ENCODE measurements at places on chromosomes 3 and 15.

- DNase-seq, result no peak
Observed at GRCh38 chr3:128432301-128432970, 34.3 kb downstream of the DNAJB8 start.

- DNase-seq, result no peak
Observed at GRCh38 chr15:80110920-80111319, 41.9 kb upstream of the FAH start.

DNA sequence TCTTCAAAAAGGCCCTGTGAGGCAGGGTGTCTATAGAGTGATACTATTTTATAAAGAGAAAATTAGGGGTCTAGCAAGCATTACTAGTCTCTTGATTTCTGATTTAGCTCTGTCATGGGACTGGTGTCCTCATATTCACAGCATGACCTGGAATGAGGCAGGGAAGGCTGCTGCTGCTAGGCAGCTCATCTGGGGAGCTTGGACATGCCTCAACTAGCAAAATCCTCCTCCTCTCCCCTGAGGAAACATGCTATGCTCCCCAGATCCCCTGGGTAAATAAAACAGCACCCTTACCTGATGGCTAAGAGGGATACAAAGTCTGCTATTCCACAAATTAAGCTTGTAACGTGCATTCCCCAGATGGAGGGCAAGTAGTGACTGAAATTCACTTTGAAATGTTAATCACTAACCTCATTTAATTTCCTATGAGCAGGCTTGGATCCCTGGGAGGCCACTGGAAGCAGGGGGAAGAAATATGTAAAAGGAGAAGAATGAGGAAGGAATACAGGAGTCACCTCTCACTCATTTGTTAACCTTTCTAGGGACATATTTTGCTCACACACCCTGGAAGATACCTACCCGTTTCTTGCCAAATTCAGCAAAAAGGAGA, 709.4 kb downstream of the SQOR start:
- no peak for DNase-seq

- DNase-seq, result no peak
Observed at GRCh38 chr15:28133281-28133680, 34.2 kb upstream of the OCA2 start.

- peak; percentile 33 for DNase-seq
Observed at GRCh38 chr15:78212546-78213424, 21.6 kb downstream of the ACSBG1 start.

DNA sequence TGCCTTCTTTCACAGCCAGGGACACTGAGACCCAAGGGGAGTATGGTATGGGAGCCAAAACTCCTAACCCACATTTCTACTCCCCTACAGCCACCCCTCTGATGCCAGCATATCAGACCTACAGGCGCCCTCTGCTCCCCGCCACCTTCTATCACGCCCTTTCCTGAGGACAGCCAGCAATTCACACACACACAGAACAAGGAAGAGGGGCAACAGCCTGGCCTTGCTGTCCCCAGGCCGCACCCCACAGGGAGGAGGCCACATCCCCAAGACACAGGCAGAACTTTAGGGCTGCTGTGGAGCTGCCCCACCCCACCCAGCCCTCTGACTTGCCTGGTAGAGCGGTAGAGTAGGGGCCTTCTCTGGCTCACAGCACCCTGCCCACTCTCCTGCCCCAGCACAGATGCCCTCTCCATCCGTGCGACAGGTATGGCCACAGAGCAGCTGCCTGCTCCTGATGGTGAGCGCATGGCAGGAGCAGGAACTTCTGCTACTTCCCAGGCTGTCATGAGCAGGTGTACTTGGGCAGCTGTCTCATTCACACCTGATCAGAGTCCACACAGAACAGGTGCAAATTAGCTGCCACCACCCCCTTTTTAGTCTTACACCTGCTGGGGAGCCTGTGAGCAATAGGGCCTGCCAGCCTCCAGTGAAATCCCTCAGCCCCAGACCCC, 33.4 kb downstream of the CCDC33 start:
- no peak for DNase-seq

GRCh38 chr3:142053244-142053643, 96.1 kb downstream of the TFDP2 start:
- DNase-seq, result peak; percentile 42

- DNase-seq, result no peak
Observed at GRCh38 chr15:99019558-99020540, 12.3 kb upstream of the PGPEP1L start.

DNA sequence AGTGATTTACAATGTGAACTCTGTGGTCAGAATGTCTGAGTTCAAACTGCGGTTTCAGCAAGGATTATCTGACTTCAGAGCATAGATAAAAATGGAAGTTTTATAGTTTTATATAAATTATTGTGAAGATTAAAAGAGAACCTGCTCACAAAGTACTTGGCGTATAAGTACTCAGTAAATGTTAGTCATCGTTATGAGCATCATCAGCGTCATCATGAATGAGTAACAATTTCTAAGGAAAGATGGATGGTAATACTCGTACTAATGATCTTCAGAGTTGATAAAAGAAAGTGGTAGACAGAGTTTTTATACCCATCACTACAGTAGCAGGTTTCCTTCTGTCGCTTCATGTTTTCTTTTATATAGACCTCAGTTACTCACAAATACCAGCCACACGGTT, 341.8 kb downstream of the RAP2B start:
- no peak for DNase-seq

- no peak for DNase-seq
Observed at GRCh38 chr15:77386626-77387025, 33.3 kb downstream of the PEAK1 start.

DNA sequence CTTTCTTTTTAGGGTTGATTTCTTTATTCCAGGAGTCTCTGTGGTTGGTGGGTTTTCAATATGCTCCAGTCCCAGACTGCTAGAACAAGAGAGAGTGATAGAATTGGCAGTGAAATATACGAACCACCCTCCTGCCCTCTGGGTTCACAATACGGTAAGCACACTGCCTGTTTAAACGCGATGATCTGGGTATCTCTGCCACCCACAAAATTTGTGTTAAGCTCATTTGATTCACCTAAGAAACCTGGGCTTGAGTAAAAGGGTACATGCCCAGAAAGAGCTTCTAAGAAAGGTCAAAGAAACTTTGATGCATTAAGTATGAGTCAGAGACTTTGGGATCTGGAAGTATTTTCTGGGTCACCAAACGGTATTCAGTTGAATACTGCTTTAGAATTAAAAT, 29.8 kb downstream of the OXNAD1 start:
- DNase-seq, result no peak

- DNase-seq, result no peak
Observed at GRCh38 chr15:62046078-62046743, 14.0 kb downstream of the VPS13C start.

DNA sequence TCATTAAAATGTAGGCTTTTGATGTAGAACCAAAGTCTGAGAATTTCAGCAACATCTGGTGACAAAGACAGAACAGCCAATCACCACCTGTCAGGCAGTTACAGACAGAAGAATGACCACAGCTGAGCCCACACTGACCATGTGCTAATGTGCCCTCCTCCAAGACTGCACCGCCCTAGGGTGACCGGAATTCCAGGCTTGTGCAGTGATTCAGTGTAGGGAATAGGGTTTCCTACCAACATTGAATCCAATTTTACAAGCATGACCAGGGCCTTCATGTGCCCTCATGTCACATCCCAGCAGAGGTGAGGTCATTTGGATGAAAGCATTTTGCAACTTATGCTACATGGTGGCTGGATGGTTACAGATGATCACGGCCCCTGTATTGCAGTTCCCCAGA, 412.5 kb downstream of the SOX2 start:
- DNase-seq, result no peak

GRCh38 chr3:178099274-178099673, 437.0 kb upstream of the KCNMB2 start:
- no peak for DNase-seq

- peak; percentile 70 for DNase-seq
Observed at GRCh38 chr3:10263646-10264363, 15.5 kb downstream of the TATDN2 start.

DNA sequence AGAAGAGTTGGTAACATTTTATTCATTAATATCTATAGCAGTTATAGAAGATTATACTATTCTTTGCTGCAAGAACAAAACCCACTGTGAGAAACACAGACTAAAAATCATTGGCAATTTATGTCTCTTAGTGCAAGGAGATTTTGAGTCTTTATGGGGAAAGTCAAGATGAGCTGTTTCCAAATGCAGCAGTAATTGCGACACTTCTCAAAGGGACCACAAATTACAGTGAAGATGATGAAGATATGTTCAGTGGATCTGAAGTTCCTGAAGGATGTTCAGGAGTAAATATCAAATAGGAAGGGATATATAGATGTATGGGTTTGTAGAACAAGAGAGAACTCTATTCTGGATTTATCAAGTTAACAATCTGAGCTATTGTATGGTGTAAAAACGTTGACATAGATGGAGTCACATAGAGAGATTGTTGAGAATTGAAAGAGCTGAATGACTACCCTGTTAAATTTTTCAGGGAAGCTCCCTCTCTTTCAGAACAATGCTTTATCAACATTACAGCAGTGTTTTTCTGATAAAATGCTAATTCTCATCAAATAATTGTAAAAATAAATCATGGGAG, 71.8 kb downstream of the DTWD1 start:
- no peak for DNase-seq

GRCh38 chr3:84567796-84568195, 391.0 kb upstream of the CADM2 start:
- DNase-seq, result no peak

DNA sequence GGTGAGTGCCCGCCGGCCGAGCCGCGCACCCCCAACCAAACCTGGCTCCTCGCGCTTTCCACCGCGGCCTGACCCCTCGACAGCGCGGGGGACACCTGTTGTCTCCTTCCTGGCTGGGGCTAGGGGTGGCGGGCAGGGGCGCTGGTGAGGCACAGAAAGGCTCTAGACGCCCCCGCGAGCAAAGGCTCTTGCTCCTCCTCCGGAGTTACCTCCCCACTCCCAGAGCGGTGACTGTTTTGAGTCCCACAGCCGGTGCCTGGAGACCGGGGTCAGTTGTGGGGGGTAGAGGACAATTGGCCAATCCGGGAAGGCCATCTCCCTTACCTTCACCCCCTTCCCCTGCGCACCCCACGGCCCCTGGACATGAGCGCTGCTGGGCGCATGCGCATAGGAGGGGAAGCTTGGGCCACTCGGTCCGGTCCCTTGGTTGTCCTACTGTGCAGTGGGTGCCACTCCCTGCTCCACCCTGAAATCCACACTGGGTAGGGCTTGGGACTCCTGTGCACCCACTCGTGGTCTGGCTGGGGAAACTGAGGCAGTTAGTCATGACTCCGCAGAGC, 554 bp downstream of the CHST13 start:
- DNase-seq, result no peak

DNA sequence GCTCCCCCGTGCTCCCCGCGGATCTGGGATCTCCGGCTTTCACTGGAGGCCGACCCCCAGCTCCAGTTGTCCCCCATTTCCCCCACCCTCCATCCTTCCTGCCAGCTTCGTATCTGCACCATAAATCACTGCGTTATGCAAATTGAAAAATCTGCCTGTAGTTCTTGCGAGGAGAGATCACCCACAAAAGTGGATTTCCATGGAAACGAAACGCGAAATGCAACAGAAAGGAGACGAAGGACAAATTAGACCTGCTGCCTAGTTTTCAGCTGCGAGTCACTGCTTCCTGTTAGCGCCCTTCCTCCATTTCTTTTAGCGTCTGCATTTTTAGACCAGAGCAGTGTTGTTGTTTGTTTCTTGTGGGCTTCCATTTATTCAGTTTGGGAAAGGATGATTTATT, 127.1 kb upstream of the ATP10A start:
- DNase-seq, result no peak

- DNase-seq, result no peak
Observed at GRCh38 chr3:177889652-177890358, 646.4 kb upstream of the KCNMB2 start.

- DNase-seq, result no peak
Observed at GRCh38 chr3:65963787-65964677, 74.7 kb downstream of the MAGI1 start.

DNA sequence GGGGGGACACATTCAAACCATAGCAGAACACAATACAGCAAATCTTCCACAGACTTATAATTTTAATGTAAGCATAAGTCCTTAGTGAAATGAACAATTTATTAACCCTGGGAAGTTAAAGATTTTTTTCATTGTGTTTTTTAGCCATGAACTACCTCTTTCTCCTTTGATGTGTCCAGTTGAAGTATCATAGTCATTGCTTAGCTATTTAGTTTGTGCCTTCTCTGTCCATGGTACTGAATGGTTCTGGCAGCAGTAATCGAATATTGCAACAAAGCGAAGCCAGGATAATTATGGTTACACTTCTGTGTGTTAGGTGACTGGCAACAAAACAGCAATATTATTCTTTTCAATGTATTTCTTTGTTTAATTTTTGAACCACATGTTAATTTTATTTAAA, 403.0 kb upstream of the ONECUT1 start:
- DNase-seq, result no peak

- no peak for DNase-seq
Observed at GRCh38 chr3:94779699-94780098, 716.8 kb downstream of the NSUN3 start.

DNA sequence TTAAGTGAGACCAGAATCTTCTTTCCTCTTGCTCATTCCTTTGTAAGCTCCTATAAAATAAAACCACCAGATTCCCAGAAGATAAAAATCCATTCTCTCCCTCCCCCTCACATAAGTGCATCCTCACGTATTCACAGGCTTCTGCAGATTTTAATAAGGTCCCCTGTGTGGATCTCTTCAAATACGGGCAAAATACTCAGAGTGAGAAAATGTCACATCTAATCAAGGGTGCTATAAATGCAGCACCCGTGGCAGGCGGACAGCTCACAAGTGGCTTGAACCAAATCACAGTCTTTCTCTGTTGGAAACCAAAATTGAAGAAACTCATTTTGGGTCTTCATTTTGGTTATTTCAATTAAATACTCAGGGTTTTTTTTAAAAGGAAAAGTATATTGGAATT, 212.9 kb upstream of the CMC1 start:
- DNase-seq, result no peak

DNA sequence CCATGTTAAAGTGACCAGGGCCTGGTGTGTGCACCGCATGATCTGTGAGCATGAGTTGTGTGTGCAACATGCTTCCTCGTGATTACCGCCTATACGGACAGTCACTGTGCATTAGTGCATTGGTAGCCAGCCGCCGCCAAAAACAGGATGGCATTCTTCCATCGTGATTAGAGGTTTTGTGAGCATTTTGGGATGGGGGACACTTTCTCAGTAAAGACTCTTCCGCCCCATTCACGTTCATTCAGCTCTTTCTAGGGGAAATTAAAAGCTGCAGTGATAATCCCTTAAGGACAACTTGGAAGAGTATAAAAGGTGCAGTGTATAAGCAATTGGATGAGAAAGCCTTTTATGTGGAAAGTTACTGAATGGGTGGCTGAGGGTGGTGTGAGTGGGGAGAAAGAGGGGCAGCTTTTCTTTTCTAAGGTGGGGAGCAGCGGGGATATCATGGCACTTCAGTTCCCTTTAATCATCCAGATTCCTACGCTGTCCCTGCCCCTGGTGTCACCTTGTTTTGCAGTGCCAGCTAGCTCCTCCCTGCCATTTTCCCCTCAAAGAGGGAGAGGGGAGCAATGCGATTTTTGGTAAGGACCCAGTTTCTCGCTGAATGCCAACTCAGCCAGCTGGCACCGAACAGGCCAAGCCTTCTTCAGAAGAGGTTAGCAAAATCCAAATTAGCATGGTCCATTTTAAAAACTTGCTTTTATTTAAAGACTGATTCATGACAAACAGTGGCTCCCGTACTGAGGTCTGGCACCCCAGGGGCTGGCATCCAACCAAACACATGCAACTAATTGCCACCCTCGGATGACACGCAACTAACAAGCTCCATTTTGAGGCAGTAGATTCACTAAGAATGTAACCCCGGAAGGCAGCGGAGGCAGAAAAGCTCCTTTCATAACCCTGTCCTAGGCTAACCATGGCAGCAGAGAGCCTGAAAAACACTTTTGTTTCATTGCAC, 447.8 kb downstream of the FHIT start:
- DNase-seq, result no peak
